ENCODE measurements at places on chromosomes 11 and 22. TPM values are rescaled to one million over a fixed set of nuclear protein-coding genes. Genes with fewer than 3 reads are reported as not detected.

The SOX6 gene
- polyA plus RNA-seq, result 22.5 TPM

The TMEM86A gene
- 10.0 TPM for polyA plus RNA-seq

GRCh38 chr11:32884770-32885384, 7.7 kb upstream of the QSER1 start:
- no peak for DNase-seq

DNA sequence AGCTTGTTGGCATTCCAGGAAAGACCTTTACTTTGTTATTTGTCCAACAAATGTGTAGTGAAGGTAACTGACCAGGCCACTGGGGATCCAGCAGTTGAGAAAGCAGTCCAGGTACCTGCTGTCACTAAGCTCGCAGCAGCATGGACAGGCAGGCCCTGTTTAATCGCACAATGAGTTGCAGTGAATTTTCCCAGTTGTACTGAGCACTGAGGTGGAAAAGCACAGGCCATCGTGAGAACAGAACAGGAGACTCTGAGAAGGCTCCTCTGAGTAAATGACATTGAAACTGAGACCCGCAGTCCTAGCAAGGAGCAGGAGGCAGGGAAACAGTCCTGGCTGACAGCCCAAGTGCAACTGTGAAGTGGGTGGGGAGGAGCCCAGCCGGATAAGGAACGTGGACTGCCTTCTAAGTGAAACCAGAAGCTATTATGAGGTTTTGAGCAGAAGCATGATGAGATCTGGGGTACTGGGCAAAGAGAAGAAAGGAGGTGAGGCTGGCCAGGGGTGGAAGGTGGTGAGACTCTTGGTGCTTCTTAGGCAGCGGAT, 39.8 kb upstream of the CDON start:
- no peak for DNase-seq

DNA sequence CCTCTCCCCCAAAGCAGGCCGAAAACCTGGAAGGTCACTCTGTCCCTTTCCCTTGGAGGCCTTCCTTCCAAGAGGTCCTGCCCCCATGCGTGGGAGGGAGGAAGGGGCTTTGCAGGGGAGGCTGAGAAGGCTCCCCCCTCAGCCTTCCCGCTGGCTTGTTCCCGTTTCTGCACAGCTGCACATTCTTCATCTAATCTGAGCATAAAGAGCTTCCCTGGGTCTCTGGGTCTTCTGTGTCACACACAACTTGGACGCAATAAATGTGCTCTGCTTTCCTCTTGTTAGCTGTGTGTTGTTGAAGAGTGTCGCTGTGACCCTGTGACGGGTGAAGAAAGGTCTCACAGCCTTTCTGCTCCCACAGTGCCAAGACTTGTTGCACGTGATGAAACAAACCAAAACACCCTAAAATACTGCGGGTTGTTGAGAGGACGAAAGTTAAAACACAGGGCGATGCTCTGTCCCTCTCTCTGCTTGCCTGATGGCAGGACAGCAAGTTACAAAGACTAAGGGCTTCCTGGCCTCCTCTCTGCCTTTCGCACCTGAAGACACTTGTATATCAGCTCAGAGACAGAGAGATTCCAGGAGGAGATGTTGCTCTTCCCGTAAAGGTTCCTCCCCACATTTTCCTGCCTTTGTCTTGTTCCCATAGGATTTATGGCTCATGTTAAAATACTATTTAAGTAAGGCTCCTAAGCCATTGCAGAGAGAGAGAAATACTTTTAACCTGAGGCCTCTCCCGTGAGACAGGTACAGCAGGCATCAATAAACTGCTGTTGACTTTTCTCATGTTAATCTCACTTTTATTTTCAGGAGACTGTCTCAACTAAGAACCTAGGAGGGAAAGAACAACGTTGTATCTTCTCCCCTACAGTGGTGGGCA, 15.4 kb upstream of the IFITM3 start:
- no peak for DNase-seq

- no peak for DNase-seq
These were observed 6.8 kb downstream of the RNF214 start for GRCh38 chr11:117239295-117239694.

The CST6 gene
- polyA plus RNA-seq, result not detected

GRCh38 chr11:112368381-112368780, 107.7 kb upstream of the PLET1 start:
- no peak for DNase-seq

The PRG2 gene
- 0.22 TPM for polyA plus RNA-seq

DNA sequence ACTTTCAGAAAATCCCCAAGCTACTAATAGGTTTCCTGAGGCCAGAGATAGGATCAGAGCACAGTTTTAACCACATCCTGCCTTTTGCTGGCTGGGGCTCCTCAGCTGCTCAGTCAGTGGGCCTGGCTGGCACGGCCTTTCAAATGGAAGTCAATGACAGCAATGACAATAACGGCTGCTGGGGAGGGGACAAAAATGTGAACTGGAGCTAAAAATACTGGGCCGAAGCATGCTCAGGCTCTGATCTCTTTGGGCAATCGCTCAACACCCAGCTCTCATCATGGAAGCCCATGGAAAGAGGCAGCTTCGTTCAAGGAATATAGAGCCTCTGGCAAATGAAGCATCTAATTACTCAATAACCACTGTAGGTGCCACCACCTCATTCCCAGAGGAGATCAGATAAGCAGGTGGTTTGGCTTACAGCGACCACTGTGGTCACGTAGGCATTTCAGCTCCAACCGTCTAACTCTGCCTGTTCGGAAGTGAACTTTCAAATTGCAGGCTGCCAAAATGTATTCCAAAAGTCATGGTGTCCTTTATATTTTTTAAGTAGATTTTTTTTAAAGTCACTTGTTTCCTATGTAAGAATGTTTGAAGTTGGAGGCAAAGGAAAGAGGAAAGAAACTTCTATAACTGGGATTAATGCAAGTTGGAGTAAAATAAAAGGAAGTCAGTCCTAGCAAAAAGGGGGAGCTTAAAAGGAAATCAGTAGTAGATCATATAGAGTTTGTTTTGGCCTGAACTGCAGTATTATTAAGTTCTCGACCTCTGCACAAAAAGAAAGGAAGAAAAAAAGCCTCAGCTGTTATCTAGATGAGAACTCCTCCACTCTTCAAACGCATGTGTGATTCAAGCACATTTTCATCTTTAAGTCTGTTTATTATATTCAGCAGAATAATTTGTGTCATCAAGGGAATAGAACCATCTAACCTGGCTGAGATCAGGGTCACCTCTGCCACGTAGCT, 14.1 kb downstream of the WT1 start:
- no peak for DNase-seq

DNA sequence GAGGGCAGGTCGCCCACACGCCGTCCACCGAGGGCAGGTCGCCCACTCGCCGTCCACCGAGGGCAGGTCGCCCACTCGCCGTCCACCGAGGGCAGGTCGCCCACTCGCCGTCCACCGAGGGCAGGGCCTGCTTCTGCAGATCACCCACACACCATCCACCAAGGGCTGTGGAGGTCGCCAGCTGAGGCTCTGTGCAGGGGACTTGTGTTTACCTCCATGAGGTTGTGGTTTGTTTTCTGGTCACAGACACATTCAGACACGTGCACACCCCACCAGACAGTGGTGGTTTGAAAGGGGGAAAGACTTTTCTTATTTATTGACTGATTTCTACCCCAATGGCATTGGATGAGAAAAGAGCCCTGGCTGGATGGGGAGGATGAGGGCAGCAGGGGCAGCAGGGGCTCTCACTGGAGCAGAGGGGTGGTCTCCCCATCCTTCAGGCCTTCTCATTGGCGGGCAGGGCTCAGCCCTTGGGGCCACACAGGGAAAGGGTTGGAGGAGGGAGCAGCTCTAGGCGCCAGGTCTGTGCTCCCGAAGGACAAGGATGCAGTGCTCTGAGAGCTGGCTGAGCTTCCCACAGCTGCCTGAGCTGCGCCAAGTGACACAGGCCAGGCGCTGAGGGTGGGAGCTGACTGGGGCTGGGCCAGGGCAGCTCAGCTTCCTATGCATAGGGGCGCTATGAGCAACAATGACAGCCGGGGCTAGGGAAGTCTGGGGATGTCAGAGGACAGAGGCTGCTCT, 252.6 kb upstream of the B3GAT1 start:
- no peak for DNase-seq

DNA sequence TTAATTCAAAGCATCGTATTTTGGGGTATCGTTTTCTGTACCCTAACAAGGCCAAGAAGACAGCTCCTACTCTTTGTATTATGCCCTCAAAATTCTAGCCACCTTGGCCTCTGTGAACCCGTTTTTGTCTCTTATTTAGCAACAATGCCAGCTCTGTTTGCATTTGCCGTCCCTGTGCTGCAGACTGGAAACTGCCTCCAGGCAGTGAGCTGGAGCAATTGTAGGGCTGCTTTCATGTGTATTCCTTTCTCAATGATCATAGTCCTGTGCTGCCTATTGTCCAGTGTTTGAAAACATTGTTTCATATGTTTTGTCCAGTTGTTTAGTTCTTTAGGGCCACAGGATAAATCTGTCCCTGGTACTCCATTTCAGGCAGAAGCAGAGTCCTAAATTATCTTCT, 19.9 kb upstream of the BACE1-AS start:
- no peak for DNase-seq

GRCh38 chr11:9057007-9057406, 34.4 kb downstream of the SCUBE2 start:
- no peak for DNase-seq

GRCh38 chr22:48422900-48423480, 1404.7 kb downstream of the BRD1 start:
- DNase-seq, result no peak

GRCh38 chr11:107747622-107748021, 35.8 kb upstream of the SLN start:
- no peak for DNase-seq

DNA sequence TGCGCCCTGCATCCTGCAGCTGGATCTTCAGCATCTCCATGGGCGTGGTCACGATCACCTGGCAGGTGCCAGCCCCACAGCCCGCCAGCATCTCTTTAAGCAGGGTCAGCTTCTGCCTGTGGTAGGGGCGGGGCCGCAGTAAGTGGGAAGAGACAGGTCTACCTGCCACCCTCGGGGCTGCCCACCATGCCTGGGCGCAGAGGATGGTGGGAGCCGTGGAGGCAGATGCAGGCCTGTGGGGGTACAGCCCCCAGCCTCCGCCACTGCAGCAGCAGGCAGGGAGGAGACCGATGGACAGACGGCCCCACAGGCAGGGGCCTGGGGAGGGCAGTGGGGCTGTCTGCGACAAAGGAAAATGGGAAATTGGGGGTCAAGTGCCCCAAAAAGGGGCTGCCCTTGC, 3.0 kb upstream of the CEND1 start:
- no peak for DNase-seq

DNA sequence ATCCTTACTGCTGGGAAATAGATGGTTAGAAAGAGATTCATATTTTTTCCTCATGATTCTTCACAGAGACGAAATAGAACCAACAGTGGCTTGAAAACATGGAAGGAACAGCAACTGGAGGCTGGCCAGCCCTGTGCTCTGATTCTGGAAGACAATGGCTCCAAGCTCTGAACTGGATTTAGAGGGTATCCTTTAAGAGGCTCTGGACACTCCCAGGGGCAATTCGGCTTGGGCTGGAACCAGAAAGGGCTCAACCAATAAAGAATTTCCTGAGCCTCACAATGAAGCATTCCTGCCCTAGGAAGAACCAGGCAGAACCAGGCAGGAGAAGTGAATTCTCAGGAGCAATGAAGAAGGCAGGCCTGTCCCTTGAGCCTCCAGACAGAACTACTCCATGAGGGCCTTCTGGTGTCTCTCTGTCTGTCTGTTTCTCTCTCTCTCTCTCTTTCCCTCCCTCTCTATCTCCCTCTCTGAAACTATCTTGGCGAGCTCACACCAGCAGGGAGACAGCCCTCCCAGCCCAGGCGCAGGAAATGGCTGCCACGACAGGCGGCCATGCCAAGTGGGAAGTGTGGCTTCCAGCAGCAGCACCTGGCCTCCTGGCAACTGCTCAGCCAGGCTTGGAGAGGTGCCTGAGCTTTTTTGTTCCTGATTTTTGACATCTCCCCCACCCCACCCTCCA, 93.3 kb downstream of the RCN1 start:
- DNase-seq, result no peak

DNA sequence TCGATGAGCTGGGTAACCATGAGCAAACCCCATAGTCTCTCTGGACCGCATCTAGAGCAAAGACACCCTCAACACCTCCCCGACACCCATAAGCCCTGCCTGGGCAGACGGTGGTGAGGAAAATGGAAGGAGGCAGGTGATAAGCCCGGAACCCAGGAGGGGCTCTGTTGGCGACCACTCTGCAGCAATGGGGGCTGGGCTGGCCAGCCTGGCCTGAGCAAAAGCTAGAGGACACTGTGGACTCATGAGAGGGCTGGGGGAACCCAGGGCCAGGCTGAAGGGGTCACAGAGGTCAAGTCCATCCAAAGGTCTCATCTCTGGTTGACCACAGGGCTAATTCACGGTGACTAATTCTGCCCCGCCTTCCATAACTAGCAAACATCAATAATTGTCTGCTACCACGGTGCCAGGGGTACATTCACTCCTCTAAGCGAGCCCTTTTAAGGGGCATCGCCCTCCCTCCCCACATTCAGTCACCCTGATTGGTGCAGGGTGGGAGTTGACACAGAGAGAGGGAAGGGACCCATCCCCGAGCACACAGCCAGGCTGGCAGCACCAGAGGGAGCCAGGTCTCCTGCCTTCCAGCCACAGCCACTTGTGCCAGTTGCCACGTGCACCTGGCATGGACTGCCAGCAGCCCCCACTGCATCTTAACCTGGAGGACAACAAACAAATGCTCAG, 4.0 kb downstream of the PYGM start:
- no peak for DNase-seq

- DNase-seq, result no peak
These were observed 38.3 kb upstream of the NFAM1 start for GRCh38 chr22:42470366-42471082.

- DNase-seq, result no peak
These were observed 587.7 kb downstream of the OPCML start for GRCh38 chr11:132944569-132944944.

GRCh38 chr11:64025205-64025604, 10.5 kb upstream of the FLRT1 start:
- no peak for DNase-seq

DNA sequence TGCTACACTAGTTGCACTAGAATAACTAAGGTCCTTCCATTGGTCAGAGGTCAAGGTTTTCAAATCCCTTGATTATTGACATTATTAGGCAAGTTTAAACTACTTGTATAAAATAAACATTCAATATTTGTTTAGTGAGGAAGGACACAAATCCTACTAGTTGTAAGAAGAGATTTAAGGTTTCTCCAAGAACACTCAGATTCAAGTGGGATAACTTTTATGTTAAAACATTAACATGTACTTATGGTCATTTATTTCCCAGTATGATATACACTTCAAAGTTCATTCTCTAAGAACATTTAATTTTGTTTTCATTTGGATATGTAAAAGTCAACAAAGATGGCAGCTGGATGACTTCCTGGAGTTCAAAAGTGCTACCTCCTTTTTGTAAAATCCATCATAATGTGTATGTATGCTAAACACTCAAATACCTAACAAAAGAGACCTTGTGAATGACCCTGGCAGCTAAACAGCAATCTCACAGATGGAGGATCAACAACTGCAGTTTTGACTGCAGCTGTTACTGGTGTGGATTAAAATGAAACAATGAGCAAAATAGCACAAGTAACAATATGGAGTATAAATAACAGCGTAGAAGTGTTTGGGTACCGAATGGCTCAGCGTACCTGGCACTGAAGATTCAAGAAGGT, 1.5 kb downstream of the CCDC90B start:
- no peak for DNase-seq

- DNase-seq, result no peak
These were observed 10.8 kb downstream of the KRTAP5-6 start for GRCh38 chr11:1707751-1708150.

GRCh38 chr22:49432897-49433443, 394.7 kb downstream of the BRD1 start:
- DNase-seq, result no peak

The DUSP8 gene
- polyA plus RNA-seq, result 3.6 TPM
